ENCODE measurements at places on chromosomes 1 and 21. TPM values are rescaled to one million over a fixed set of nuclear protein-coding genes. Genes with fewer than 3 reads are reported as not detected.

DNA sequence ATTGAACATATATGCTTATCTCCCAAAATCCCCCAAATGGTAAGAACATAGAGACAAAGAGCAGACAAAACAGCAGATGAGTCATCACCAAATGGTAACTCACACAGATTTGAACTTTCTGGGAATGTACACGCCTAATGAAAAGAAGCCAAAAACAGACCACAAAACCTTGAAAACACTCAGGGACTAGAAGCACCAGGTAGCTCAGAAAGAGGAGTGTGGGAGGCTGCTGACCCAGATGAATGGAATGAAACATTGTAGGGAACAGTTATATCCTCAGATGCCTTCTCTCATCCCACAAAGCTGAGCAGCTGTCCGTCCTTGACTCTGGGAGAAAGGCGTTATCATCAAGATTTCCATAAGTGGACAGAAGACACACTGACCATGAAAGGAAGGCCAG lies 307.0 kb upstream of the USP25 start:
- H3K4me3 ChIP-seq = no peak overlapping the region
- H3K27me3 ChIP-seq = no peaks in the 10 kb centered on the region
- H3K36me3 ChIP-seq = no peaks in the 10 kb centered on the region
- no peak for DNase-seq
- H3K4me1 ChIP-seq = no peaks in the 10 kb centered on the region
- H3K27ac ChIP-seq = no peak overlapping the region

DNA sequence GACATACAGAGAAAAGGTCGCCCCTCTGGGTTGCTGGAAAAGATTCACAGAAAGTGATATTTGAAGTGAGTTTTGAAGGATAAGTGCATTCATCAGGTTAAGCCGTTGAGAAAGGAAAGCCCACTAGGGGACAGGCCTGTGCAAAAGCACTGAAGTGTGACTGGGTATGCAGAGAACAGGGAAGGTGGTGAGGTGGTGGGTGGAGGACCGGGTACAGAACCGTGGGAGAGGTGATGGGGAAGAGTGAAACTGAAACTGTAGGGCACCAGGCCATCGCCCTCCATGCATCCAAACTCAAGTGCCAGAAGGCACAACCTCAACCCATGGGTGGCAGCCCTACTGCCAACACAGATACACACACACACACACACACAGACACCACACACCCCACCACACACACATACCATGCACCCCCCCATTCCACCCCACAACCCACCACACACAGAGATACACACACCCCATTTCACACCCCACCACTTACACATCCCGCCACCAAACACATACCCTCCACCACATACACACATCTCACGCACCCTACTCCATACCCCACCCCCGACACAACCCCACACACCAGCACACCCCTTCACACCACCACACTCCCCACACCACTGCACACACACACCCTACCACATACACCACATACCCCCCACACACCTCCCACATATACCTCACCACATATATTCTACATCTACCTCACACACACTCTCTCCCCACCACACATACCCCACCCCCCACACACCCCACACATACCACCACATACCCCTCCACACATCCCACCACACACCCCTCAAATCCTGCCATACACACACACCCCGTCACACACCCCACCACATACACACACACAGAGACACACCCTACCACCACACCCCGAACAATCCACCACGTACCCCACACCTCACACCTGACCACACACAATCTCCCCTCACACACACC lies 59.0 kb downstream of the TSEN15 start:
- no peak overlapping the region for H3K27ac ChIP-seq
- no peak overlapping the region for H3K4me3 ChIP-seq
- H3K27me3 ChIP-seq = no peaks in the 10 kb centered on the region
- no peak for DNase-seq

DNA sequence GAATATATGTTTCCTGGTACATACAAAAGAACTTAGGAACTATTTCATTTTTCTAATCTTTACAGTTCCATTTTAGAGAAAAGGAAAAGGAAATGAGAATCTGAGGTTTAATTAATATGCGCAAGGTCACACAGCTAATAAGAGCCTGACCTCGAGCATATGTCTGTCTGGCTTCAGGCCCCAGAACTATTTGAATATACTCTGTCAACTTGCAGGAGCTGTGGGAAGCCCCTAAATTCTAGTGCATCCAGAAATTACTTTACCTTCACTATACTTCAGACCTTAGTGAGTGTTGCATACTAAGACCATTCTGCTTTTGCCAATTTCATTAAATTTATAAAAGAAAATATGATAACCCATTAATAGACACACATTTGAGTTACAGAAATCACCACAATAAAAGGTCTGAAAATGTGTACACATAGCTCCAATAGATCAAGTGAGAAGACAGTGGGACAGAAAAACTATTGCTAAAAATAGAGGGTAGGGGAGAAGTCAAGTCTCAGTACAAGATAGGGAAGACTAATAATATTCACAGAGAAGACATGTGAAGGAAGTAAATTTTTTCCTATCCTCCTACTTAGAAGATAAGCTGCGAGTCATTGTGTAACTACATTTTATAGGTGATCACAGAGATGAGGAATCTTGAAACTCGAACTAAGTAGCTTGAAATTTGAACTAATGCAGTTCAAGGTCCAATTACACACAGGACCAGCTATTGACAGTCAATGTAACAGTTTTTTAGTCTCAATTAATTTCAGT lies 3.8 kb downstream of the RGS13 start:
- H3K27me3 ChIP-seq = no peaks in the 10 kb centered on the region
- no peak overlapping the region for H3K27ac ChIP-seq
- DNase-seq = no peak
- H3K4me1 ChIP-seq = no peaks in the 10 kb centered on the region
- H3K36me3 ChIP-seq = no peaks in the 10 kb centered on the region

The OR2T2 gene
- total RNA-seq = not detected

DNA sequence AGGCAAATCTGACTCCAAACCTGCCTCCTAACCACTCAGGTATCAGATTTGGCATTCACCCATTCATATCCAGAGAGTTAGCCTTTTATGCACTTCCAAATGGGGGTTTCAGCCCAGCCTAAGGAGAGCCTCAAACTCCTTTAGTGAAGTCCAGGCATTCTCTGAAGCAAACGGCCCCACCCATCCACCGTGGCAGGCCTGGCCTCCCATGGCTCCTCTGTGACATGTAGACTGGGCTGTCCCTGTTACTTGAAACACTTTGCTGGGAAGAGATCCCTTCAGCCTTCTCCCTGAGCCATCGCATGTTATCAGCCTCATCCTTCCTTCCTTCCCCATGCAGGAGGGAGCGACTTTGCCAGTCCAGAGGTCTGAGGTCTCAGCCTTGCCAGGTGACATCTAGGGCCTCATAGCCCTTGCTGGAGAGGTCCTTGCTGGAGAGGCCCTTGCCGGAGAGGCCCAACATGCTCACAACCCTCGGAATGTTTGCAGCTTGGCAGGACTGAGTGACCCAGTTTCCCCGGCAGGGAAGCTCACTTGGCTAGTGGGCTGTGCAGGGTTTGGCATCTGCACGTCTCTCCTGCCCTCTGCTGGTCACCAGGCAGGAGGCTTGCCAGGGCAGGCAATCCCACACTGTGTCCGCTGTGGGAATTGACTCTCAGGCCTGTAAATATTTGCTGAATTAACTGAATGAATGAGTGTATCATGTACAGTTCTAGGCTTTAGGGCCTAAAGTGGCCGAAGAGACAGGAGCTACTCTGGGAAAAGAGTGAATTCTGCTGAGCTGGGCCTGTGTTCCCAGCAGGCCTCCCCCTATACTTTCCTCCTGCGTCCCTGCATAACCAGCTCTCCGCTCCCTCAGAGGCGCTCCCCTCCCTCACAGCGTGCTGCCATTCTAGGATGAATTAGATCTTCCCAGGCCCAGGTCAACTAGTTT lies 26.7 kb upstream of the RBM15 start:
- no peak overlapping the region for H3K4me3 ChIP-seq
- no peaks in the 10 kb centered on the region for H3K27me3 ChIP-seq
- no peaks in the 10 kb centered on the region for H3K36me3 ChIP-seq
- H3K4me1 ChIP-seq = no peaks in the 10 kb centered on the region
- DNase-seq = peak; percentile 85

GRCh38 chr1:36446271-36446670 lies 4.0 kb downstream of the OSCP1 start:
- no peak overlapping the region for H3K4me3 ChIP-seq
- no peak overlapping the region for H3K27ac ChIP-seq
- no peaks in the 10 kb centered on the region for H3K27me3 ChIP-seq
- DNase-seq = no peak

The SDC3 gene
- total RNA-seq = 7.7 TPM

The TXLNA gene
- total RNA-seq = 50.0 TPM

DNA sequence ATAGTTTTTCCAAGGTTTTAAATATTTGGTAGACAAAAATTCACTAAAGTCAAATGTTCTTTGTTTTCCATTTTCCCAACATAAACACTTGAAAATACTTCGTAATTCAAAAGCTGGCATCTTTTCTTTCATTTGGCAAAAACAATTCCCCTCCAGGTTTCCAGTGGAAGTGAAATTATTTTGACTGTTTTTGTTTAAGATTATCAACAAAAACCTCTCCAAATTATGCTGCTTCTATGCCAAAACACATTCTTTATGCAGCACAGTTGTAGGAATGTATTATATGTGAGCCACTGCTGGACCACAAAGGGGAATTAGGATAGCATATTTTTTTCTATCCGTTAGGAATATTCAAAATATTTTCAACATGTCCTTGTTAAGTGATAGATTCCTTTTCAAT lies 44.1 kb downstream of the SLC5A9 start:
- H3K27me3 ChIP-seq = no peaks in the 10 kb centered on the region
- no peak overlapping the region for H3K4me3 ChIP-seq
- H3K4me1 ChIP-seq = no peaks in the 10 kb centered on the region
- no peak overlapping the region for H3K27ac ChIP-seq
- H3K36me3 ChIP-seq = no peaks in the 10 kb centered on the region

GRCh38 chr1:3821004-3821403 lies 24.7 kb upstream of the LRRC47 start:
- no peak for DNase-seq
- no peak overlapping the region for H3K4me3 ChIP-seq
- peaks cover 83% of the 10 kb centered on the region for H3K36me3 ChIP-seq
- no peak overlapping the region for H3K27ac ChIP-seq
- H3K27me3 ChIP-seq = no peaks in the 10 kb centered on the region

- no peaks in the 10 kb centered on the region for H3K27me3 ChIP-seq
- H3K4me3 ChIP-seq = no peak overlapping the region
- DNase-seq = no peak
- H3K4me1 ChIP-seq = peaks cover 13% of the 10 kb centered on the region
- H3K27ac ChIP-seq = no peak overlapping the region
These were observed 41.1 kb downstream of the EPHA2 start for GRCh38 chr1:16114527-16115467.

GRCh38 chr1:207268753-207269511 lies 52.5 kb upstream of the CD55 start:
- no peak for DNase-seq
- H3K4me3 ChIP-seq = no peak overlapping the region
- H3K27ac ChIP-seq = no peak overlapping the region
- H3K4me1 ChIP-seq = no peaks in the 10 kb centered on the region

Data from suprapubic skin (tissue), 4 donors.